ENCODE measurements at places on chromosomes 7 and 10.

GRCh38 chr7:37765872-37766525 is 82.4 kb upstream of the NME8 start:
- DNase-seq: no peak

- no peak for DNase-seq
Observed at GRCh38 chr10:58352956-58353610, 18.3 kb downstream of the UBE2D1 start.

DNA sequence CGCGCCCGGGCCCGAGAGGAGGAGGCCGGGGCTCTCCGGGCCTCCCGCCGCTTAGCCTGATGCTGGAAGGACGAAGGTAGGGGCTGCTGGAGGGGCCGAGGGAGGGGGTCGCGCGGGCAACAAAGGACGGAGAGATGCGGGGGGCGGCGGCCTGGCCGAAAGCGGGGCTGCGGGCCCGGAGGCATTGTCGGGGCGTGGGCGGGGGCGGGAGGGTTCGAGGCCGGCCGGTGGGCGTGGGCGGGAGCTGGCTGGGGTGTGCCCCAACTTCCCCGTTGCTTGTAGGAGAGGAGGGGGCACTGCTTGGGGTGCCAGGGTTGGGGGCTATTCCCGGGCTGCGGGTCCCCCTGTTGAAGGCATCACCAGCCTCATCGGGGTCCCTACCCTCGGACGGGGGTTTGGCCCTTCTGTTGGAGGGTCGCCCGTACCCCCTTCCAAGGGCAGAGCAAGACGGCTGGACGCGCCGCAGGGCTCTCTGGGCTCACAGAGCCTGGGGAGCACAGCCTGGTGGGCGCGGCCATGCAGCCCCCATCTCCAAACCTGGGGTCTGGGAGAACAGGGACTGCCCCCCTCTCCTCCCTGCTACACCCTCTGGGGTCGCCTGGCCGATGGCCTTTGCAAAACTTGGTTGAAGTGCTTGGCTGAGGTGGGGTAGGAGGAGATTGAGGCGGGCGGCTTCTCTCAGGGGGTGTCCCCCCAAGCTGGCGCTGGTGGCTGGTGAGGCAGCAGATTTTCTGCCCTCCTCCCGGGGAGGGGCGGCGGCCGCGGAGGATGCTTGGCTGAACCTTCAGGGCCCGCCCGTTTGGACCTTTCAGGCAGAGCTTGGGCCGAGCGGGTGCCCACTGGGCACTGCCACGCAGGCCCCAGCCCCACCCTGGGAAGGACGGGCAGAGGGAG is 699 bp downstream of the CLIP2 start:
- DNase-seq: no peak

GRCh38 chr7:101554584-101555268 is 74.4 kb downstream of the MYL10 start:
- DNase-seq: no peak

GRCh38 chr10:6743291-6743849 is 163.3 kb upstream of the PRKCQ start:
- no peak for DNase-seq

- no peak for DNase-seq
Observed at GRCh38 chr7:49839863-49840645, 66.6 kb downstream of the VWC2 start.

DNA sequence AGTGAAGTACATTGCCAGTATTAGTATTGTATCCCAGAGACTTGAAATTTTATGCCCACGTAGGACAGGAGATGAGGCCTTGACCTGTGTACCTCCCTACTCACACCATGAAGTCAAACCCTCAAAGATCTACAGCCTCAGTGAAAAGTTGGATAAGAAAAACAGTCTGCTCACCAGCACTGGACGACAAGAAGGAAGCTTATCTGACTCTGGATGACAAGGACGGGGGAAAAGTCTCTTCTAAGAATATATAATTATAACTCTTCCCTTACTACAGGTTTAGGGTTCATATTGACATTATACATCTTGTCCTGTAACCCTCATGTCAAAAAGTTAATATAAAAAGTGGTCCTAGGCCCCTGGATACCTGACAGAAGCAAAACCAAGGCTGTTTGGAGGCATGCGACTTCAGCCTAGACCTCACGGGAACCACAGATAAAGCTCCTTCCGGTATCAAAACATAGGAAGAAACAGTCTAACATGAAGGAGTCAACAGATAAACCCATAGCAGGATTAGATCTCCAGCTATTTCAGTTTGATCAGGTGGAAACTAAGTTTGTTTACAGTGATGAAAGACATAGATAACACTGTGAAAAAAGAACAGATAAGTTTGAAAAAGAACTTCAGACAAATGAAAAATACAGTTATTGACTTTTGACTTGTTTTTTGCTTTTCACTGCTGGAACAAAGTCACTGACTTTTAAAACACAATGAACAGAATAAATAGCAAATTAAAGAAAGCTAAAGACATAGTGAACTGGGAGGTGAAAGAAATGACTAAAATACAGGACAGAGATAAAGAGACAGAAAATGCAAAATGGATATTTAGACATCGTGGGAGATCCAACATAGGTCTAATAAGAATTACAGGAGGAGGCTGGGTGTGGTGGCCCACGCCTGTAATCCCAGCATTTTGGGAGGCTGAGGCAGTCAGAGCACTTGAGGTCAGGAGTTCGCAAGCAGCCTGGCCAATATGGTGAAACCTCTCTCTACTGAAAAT is 145.9 kb downstream of the PHTF2 start:
- no peak for DNase-seq

GRCh38 chr10:33229949-33230267 is 104.6 kb downstream of the NRP1 start:
- DNase-seq: no peak

GRCh38 chr10:127737563-127738511 is 852 bp downstream of the FOXI2 start:
- no peak for DNase-seq

DNA sequence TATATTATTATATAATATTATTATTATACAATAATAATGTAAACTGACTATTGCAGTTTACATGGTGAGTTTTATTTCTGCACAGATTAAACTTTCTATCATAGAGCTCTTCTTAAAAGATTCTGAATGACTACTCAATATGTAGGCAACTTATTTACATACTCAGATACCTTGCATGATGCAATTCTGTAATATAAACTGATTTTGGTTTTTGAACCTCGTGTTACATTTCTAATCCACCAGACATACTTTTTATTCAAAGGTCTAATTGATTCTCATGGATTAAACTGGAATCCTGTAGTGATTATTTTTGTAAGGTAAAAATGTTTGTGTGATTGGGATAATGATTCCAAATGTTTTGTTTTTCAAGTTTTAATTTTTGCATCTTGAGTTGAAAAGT is 19.9 kb downstream of the SLC26A4 start:
- no peak for DNase-seq

- no peak for DNase-seq
Observed at GRCh38 chr10:60446851-60447250, 57.2 kb upstream of the ANK3 start.

DNA sequence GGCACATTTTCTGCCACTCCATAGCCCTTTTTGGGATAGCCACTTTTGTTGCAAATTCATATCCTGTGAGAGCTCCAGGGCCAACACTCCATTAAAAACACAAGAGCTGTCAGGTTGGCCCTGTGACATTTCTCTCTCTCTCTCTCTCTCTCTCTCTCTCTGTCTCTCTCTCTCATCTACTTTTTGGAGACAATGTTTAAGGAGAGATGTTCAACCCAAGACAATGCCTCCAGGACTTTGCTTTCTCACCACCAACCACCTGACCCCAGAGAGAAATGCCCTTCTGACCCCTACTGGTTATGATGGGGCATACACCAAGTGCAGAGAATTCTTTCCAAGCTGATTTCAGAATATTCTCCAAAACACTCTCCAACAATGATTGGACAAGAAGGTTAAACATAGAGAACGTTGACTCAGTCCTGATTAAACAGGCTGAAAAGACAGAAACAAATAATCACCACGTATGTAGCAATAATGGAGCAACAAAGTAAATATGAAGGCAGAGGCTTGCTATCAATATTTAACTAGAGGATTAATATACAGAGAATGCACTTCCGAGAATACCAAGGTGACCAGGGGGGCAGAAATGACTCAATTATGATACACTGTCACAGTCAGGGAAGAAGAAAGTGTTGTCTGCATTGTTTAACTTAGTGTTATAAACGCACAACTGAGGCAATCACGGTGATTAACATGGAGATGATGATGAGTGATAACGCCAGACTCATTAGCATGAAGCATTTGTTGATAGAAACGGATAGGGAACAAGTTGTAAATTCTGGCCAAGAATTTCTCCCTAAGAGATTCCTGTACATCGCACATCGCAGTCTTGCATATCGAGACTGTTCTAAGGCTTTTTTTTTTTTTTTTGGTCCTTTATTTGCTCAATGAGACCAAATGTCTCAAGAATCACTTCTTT is 178.5 kb downstream of the NRP1 start:
- DNase-seq: no peak

GRCh38 chr10:100282907-100283306 is 3.6 kb downstream of the BLOC1S2 start:
- DNase-seq: no peak

DNA sequence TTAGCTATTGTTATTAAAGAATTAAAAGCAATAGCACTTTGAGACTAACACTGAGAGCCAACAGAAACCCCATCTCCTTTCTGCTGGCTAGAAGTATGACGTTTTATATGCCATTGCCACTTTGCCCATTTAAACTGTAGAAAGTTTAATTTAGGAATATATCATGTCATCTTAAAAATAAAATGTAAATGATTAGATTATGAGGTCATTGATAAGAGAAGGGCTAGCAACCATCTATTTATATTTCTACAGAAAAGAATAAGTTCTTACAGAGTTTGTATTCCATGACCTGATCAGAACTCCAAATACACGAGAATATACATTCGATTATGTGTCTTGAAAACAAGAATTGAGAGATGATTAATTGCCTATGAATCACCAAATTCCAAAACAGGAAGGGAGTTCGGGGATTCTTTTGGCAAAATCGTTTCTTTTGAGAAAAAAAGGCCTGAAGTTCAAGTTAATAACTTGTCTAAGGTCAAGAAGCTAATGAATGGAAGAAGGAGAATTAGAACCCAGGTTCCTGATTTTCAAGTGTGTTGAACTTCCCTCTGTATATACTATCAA is 227.0 kb downstream of the TRIL start:
- no peak for DNase-seq

DNA sequence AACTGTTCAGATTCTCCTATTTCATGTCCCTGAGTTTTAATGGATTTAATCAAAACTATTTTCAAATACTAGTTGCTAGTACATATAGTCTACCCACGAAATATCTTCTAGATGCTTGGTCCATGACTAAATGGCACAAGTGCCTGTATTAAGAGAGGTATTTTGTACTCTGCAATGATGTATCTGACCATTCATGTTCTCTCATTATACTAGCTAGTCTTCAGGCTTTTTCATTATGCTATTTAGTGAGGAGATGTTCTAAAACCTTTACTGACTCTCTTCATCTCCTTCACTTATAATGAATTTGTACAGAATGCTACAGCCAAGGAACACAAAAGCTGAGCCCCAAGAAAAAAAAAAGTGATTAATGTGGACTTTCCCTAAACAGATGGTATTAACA is 222.5 kb downstream of the AHR start:
- DNase-seq: no peak

- no peak for DNase-seq
Observed at GRCh38 chr10:122524811-122525210, 35.7 kb upstream of the DMBT1 start.

GRCh38 chr7:106262221-106262881 is 22.4 kb downstream of the NAMPT start:
- DNase-seq: no peak

DNA sequence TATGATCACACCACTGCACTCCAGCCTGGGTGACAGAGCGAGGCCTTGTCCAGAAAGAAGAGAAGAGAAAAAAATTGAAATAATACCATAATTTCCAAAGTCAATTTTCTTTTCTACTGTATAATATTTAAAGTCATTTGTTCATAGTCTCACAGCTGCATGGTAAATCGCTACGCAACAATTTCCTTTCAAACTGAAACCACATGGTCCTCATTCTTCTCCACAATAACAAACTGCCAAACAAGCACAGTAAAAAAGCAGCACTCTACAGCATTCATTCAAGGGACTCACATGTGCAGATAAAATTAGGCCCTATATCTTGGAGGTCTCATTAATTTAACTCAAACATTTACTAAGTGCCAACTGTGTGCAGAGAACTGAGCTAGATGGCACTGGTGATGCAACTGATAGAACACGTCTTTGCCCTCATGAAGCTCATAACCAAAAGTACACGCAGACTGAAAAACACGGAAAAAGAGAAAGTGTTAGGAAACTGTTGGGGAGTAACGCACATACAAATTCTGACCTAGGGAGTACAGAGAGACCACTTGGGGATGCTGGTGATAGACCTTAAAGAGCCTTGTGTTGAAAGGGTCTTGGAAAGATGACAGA is 68.4 kb upstream of the SRRM3 start:
- no peak for DNase-seq

DNA sequence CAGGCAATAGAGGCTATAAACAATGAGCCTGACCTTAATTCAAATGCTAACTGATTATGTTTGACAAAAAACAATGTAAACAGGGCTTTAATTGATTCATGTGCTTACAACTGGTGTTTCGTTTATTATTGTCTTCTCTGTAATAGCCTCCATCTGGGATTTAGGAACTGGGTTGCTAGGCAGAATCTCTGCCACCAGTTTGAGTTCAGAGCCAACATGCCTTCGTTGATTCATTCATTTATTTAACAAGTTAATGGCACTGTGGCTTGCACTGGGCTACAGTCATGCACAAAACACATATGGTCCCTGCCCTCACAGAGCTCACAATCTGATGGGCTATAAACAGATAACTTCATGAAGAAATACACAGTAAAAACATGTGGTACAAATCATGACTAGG is 19.6 kb upstream of the CDHR3 start:
- no peak for DNase-seq

DNA sequence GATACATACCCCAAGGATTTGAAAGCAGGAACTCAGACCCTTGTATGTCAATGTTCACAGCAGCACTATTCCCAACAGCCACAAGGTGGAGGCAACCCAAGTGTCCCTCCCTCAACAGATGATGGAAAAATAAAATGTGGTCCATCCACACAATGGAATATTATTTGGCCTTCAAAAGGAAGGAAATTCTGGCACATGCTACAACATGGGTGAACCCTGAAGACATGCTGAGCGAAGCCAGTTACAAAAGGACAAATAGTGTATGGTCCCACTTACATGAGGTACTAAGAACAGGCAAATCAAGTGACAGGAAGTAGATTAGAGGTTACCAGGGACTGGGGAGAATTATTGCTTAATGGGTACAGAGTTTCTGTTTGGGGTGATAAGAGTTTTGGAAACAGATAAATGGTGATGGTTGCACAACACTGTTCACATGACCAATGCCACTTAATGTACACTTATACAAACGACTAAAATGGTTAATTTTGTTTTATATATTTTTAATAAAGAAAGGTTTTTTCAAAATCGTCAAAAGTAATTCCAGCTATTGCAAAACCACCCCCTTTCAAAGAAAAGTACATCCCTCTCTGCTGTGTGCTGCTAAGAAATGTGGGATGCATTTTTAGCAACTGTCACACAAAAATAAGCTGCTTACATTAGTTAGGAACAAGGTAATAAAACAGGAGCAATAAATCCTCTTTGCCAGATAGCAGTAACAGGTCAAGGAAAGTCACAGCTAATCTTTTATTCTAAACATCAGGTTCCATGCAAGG is 85.7 kb downstream of the GRB10 start:
- no peak for DNase-seq
